Globus pallidus (tissue), 1 donor: ENCODE measurements at places on chromosomes 16 and 17.

DNA sequence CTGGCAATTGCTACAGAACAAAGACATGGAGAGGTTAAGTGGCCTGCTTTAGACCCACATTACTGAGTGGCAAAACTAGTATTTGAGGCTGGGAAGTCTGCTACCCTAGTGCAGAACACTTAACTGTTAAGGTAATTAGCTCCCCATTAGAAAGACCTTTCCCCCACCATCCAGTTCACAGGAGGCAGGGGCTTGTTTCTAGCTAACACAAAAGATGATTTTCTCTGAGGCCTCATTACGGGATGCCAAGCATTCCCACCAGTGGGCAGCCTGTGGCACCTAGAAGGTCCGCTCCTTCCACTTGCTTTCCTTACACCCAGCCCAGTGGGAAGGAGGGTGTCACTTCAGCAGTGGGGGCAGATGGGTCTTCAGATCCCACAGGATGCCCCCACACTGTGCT, 99.1 kb downstream of the RBFOX1 start:
- no peak for DNase-seq

- peak; percentile 59 for DNase-seq
Observed at GRCh38 chr16:56611281-56611833, 3.0 kb downstream of the MT2A start.

- no peak for DNase-seq
Observed at GRCh38 chr16:86471896-86472295, 38.4 kb upstream of the FOXF1 start.

DNA sequence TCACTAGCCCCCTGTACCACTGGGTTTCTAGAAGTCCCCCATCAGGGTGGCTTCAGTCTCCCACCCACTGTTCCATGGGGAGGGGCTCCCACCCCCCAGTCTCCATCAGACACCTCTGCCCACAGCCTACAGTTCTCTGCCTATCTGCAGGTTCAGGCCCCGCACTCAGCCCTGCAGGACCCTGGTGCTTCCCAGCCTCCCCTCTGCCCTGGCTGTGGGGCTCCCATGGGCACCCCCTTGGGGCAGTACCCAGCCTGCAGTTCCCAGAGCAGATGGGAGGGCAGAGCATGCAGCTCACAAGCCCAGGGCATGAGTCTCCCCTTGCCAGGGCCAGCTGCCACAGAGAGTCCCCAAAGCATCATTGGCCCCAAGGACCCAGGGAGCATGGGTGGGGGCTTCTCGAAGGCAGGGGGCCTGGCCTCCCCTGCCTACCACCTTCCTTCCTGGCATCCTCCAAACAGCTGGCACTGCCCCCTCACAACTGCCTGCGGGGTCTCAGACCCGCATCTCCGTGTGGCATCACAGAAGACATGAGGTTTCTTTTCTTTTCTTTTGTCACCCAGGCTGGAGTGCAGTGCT, 2.8 kb upstream of the MRPL28 start:
- DNase-seq: no peak

- DNase-seq: no peak
Observed at GRCh38 chr17:44277976-44278375, 10.0 kb upstream of the SLC4A1 start.

- DNase-seq: no peak
Observed at GRCh38 chr16:11459722-11460121, 114.5 kb downstream of the RMI2 start.

GRCh38 chr16:66082424-66082823, 284.1 kb upstream of the CDH5 start:
- DNase-seq: no peak

DNA sequence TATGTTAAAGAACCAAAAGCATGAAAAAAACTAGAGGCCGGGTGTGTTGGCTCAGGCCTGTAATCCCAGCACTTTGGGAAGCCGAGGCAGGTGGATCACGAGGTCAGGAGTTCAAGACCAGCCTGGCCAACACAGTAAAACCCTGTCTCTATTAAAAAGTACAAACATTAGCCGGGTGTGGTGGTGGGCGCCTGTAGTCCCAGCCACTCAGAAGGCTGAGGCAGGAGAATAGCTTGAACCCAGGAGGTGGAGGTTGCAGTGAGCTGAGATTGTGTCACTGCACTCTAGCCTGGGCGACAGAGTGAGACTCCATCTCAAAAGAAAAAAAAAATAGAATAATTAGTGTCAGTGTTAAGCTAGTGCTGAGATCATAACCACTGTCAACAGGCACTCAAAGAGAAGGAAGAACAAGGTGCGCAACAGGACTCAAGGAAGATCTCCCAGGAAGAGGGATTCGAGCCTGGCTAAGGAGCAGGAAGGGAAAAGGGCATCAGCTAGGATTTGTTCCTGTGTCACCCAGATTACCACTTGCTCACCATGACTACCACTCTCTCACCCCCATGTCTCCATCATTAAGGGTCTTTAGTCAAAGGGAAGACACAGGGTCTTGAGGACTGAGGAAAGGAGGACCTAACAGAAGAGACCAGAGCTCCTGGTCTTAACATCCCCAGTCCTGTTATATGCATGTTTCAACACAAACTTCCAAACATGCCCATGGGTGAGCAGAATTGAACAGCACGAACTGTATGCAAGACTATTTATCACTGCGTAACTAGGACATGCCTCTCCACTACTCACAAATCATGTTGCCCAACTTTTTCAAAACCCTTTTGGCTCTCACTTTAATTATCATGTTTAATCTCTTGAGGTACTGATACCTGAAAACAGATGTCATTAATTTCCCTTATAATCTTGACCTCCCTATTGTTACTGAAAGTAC, 88.3 kb upstream of the PLEKHM1 start:
- DNase-seq: no peak

DNA sequence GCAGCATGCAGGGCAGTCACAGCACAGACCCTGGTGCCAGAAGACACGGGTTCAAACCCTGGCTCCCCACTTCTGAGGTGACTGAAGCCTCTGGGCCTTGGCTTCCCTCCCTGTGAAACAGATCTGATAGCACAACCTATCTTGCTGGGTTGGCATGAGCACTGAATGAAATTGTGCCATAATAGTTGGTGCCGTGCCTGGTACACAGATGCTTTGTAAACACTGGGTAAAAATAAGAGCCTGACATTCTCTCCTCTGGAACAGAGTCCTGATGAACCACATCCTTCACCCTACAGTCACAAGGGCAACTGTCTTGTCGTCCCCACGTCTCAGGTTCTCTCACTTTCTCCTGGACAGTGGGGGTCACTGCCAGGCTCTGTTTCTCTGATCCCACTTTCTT, 35.7 kb downstream of the NOS2 start:
- DNase-seq: no peak

- no peak for DNase-seq
Observed at GRCh38 chr16:49724774-49725173, 131.1 kb downstream of the ZNF423 start.

DNA sequence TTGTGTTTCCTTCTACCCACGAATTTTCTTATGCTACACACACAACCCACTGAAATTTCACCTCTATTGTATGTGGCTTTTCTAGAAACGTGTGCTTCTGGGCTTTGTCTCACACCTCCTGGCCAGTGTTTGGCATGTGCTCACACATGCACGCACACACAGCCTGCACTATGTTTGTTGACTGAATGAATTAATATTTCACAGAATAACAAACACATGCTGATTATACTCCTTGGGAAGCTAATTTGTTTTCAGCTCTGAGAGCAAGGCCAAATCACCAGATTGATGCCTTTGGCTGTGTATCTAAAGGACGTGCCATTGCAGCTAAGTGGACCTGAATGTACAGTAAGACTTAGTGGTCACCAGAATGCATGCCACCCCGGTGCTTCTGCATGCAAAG, 210.7 kb downstream of the WWOX start:
- no peak for DNase-seq

GRCh38 chr16:57838161-57838560, 35.9 kb upstream of the KIFC3 start:
- no peak for DNase-seq

DNA sequence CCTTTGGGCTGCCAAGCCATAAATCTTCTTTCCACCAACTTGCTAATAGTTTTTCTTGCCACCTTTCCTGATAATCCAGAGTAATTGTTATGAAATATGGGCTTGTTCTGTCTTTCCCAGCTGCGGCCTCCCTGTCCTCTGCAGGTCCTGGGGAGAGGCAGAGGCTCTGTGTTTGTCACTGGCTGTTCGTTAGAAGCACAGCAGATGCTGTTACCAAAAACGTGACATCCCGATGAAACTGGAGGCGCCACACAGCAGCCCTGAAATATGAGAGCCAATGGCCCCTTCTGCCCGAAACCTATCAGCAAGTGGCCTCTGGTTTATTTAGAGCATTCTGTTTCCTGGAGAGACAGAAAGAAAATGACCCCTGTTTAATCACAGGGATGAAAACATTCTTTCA, 115.1 kb upstream of the ANKFN1 start:
- DNase-seq: no peak

DNA sequence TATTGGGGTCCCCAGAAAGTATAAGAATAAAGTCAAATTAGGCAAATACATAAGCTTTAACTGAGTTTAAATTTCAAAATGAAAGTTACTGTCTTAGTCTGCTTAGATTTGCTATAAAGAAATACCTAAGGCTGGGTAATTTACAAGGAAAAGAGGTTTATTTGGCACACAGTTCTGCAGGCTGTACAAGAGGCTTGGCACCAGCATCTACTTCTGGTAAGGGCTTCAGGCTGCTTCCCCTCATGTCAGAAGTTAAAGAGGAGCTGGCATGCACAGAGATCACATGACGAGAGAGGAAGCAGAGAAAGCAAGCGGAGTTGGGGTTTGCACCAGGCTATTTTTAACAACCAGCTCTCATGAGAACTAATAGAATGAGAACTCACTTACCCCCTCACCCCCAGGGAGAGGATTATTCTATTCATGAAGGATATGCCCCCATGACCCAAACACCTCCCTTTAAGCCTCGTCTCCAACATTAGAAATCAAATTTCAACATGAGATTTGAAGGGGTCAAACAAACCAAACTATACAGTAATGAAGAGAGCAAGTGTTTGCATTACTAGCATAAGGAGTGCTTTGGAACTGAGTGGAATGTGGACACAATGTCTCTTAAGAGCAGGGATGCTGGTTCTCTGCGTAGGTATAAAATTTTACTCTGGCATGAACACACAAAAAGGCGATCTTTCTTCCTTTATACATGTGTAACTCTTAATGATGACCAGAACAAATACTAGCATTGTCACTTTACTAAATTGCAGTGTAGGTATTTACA, 292.8 kb upstream of the PMFBP1 start:
- no peak for DNase-seq

DNA sequence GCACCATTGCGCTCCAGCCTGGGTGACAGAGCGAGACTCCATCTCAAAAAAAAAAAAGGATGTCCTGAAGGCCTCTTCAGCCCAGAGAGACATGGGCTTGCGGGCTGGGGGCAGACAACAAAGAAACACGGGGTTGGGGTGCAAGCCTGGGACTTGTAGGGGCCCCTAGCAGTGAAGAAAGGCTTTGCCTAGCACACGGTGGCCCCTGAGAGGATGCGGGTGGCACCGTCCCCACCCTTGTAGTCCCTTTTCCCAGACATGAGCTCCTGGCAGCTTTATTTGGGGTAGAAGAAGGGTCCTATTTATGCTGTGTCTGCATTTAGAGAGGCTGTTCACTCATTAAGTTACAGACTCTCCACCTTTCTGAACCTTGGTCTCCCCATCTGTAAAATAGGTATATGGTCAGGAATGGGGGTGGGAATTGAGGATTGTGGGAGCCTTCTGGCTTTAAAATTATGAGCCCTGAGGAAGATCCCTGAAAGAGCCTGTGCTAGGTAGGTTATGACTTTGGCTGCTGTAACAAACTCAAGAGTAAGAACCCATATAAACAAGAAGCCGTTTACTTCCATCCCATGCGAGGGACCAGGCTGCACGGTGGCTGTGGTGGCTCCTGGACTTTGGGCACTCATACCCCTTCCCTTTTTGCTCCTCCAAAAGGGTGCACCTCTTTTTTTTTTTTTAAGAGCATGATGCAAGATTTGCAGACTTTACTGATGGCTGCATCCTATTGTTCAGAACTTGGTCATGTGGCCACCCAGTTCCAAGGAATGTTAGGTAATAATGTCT, 20.6 kb upstream of the ADGRG1 start:
- DNase-seq: no peak

- DNase-seq: no peak
Observed at GRCh38 chr16:11283820-11284248, 2.7 kb upstream of the PRM1 start.

GRCh38 chr16:16010194-16010593, 60.8 kb downstream of the ABCC1 start:
- DNase-seq: no peak

DNA sequence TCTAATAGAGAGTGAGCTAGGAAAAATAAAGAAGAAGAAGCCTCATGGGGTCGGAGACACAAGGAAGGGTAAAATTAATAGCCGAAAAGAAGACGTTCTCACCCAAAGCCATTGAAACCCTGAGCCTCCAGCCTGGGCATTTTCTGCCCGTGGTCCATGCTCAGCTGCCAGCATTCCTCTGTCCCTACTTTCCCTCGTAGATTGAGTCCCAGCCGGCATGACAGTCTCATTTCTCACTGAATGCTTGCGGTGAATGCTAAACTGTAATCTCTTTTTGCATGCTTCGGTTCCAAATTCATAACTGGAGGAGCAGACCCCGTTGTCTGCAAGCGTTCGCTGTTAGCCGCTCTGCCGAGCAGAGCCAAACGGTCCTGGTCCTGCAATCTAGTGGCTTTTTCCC, 54.0 kb upstream of the COX10 start:
- no peak for DNase-seq

- no peak for DNase-seq
Observed at GRCh38 chr17:82198092-82198491, 14.6 kb downstream of the CCDC57 start.

- DNase-seq: no peak
Observed at GRCh38 chr16:56226845-56227525, 35.7 kb downstream of the GNAO1 start.

DNA sequence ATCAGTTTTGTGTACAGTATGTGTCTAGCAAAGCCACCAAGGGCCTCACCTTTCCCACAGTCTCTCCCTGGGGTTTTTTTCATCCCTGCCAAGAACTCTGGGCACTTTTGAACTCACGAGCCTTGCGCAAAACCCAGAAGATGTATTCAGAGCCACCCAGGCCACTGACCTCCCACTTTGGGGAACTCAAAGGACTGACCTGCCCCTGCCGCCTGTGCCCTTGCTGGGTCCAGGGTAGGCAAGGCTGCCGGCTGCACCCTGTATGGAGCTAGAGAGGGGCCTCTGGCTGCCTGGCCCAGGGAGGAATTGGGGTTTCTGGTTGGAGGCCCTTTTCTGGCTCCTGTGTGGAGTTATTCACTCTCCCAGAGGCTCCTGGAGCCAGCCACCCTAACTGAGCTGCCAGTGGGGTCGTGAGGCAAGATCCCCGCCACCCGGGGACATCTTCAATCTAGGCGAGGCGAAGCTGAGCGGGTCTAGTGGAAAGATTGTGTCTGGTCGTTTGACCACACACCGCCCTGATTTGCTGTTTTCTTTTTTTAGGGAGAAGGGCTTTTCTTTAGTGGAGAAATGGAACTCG, 1.9 kb downstream of the CDK5R1 start:
- no peak for DNase-seq
